EL (cell line): ENCODE measurements at places on chromosomes 16 and 17.
A peak's percentile ranks its signal among the peaks of the same experiment; 100 is the strongest.

GRCh38 chr17:60158751-60159478, 9.1 kb downstream of the CA4 start:
- no peak for DNase-seq

DNA sequence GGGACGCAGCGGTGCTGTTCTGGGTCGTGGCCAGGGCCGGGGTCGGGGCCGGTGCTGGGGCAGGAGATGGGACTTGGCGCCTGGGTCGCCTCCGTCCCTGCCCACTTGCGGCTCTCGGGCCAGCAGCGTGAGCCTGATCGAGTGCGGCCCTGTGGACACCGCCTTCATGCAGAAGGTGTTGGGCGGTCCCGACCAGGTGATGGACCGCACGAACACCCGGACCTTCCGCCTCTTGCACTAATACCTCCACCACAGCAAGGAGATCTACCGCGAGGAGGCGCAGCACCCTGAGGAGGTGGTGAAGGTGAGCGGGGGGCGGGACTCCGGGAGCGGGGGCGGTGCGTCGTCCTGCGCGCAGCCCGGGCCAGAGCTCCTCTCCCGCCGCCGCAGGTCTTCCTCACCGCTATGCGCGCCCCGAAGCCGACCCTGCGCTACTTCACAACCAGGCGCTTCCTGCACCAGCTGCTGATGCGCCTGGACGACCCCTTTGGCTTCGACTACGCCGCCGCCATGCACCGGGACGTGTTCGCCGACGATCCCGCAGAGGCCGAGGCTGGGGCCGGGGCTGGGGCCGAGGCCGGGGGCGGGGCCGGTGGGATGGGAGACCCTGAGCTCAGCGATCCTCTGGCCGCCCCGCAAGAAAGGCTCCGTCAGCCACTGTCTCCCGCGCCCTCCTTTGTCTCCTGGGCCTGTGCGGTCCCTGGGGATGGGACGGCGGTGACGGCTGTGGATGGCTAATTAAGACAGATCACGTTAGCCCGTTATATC, 4.5 kb upstream of the HSD17B1 start:
- DNase-seq: no peak

DNA sequence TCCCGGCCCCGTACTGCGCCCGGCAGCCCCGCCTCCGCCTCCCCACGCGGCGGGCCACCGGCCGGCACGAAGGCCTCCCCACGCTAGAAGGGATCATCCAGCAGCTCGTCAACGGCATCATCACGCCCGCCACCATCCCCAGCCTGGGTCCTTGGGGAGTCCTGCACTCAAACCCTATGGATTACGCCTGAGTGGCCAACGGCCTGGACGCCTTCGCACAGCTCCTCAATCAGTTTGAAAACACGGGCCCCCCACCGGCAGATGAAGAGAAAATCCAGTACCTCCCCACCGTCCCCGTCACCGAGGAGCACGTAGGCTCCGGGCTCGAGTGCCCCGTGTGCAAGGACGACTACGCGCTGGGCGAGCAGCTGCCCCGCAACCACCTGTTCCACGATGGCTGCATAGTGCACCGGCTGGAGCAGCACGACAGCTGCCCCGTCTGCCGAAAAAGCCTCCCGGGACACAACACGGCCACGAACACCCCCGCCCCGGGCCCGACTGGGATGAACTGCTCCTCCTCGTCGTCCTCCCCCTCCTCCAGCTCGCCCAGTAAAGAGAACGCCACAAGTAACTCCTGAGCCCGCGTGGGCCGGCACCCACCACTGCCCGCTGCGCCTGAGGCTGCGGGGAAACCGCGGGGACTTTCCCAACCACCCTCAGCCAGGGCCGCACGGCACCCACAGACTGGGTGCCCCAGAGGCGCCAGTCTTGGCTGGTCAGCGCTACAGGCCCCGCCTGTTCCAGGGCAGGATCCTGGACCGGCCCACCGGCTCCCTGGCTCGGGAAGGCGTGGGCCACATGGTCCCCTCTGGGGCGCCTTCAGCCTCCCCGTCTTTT, 39.0 kb upstream of the AKAP1 start:
- peak; percentile 32 for DNase-seq

DNA sequence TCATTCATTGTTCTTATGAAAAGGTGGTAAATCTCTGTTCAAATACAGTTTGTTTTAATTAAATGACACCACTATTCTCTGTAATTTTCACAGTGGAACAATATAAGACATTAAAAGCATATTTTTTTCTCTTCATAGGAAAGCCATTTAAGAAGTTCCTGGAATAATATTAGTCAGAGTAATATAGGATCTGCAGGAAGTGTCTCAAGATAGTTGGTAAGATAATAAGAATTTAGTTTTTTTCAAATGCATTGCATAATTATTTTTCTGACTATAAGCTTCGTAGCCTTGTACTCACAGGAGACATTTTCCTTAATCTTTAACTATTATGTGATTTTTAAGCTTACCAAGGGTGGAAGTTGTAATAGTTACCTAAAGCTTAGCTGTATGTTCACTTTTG, 16.9 kb downstream of the STXBP4 start:
- DNase-seq: no peak

- no peak for DNase-seq
Observed at GRCh38 chr16:54505549-54506213, 219.1 kb upstream of the IRX3 start.

DNA sequence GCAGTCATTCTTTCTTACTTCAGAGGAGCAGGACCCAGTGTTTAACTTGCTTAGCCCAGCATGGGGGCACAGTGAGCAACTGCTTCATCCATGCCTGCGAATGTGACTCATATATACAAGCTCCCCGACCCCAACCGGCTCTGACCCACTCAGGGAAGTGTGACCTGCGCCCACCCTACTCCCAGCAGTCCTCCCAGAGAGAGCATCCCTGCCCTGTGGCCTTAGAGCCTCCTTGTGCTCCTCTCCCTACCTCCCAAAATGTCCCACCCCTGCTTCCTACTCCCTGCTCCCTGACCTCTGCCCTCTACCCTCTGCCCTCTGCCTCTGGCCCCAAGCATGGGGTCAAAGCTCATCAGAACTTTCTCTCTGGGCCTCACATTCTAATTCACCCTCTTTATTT, 46.9 kb upstream of the DLX4 start:
- no peak for DNase-seq

GRCh38 chr17:76511668-76512365, 10.6 kb upstream of the RHBDF2 start:
- no peak for DNase-seq

GRCh38 chr17:76107509-76107908, 3.9 kb upstream of the EXOC7 start:
- no peak for DNase-seq

DNA sequence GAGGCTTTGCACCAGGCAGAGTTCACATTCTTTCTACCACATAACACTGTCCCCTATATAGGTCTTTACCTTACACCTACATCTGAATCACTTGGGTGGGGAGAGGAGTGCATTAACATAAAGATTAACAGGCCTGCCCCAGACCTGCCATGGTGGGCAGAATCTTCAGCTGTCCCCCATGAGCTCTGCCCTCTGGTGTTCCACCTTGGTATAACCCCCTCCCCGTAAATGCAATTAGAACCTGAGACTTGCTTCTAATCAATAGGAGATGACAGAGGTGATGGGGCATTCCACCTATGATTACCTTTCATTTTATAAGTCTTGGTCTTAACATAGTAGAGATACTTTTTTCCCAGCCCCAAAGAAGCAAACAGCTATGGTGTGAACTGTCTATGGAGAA, 20.4 kb upstream of the GRIN2A start:
- no peak for DNase-seq

- no peak for DNase-seq
Observed at GRCh38 chr17:34917381-34917780, 43.9 kb downstream of the CCT6B start.

DNA sequence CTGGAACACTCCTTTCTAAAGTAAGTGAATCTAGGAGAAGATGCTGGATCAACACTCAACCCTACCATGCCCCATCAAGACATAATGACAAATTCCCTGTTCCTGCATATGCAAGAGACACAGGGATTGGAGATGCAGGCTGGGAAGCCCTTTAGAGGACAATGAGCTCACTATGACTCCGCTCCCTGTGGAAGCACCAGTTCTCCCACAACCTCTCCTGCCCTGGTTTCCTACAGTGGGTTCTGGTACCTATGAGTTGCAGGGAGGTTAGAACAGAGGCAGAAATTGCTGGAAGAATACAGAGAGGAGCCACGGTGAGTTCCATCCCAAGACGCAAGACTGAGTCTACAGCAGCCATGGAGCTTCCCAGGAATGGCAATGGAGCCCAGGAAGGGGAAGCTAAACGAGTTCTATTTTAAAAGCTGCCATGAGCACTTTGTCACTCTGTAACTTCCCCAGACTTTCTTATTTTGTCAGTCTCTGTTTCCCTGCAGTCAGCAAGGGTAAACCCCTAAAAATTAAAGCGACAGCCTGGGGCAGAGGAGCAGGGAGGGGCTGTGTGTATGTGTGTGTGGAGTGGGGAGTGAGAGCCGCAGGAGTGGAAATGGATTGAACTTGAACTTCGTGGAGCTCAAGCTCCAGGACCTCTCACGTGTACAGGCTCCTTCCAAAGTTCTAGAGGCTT, 42.3 kb upstream of the PIK3R6 start:
- DNase-seq: no peak

GRCh38 chr16:75062976-75063346, 53.6 kb downstream of the LDHD start:
- no peak for DNase-seq

DNA sequence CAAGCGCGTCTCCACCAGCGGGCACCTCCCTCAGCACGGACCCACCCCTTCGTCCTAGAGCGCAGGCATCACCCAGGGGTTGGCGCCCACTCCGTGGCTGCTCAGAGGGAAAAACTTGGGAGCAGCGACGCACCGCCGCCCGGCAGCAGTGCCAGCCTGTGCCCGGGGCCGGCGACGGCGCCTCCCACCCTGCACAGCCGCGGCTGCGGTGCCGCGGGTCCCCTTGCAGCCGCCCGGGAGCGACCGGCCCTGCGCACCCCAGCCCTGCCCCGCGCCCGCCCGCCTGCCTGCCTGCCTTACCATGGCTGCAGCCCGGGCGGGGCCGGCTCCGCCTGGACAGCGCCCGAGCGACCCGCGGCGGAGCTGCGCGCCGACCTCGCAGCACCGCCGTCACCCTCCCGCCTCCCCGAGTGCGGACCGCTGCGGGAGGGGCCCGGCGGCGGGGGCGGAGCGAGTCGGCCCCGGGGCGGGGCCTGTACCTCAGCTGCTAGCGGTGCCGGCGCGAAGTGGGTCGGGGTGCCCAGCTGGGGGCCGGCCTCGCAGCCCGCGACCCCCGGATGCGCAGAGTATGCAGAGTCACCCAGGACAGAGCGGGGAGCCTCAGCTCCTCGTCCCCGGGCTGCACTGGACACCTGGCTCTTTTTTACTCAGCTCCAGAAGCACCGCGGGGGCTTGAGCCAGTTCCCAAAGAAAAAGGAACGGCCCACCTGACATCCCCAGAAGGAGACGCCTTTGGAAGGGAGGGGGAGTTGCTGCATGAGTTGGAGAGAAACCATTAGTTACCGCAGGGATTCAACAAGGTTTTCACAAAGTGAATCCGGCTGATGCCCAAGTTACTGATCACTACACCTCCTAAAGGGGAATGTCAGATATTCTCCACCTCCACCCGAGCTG, 17.5 kb upstream of the MTMR4 start:
- DNase-seq: peak; percentile 54

GRCh38 chr17:64622931-64623654, 39.0 kb downstream of the SMURF2 start:
- DNase-seq: peak; percentile 92

DNA sequence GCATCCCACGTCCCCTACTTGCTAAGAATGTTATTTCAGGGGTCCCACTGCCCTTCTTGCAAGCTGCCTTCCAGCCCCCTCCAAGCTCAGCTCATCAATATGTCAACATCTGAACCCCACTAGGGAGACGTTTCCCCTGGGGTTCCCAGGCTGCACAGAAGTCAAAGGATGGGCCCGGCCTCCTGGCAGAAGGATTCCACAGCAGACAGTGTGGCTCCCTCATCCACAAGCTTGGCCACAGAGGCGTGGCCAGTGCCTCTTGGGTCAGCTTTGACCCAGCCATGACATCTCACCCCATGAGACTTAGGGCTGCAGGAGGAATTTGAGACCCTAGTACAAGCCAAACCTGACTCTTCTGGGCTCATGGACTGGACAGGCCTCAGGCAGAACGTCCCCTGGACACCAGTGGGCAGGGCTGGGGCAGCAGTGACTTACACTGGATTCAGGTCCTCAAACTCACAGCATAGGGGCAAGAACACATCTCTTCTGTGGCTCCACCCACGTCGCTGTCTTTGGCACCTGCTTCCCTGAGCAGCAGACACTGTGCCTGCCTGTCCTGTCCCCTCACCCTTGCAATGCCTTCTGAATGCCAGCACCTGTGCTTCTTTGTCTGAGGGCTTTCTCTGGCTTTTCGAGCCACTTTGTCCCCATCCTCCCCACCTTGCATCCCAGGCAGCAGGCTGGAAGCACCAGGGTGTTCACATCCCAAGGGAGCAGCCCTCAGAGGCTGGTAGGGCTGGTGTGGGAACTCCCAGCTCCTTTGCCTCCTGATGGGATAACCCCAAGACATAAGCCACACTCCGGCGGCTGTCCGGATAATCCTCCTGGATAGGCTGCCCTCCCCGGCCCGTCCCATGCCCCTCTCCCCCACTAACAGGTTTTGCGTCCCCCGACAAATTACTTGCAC, 56.0 kb upstream of the ENPP7 start:
- DNase-seq: no peak

DNA sequence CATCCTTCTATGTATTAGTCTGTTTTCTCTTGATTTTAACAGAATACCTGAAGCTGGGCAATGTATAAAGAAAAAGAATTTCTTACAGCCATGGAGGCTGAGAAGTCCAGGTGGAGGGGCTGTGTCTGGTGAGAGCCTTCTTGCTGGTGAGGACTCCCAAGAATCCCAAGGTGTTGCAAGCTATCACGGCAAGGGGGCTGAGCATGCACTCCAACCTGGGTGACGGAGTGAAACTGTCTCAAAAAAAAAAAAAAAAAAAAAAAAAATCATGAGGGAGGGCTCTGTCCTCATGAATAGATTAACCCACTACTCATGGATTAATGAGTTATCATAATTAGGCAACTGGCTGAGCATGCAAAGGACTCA, 19.4 kb downstream of the NQO1 start:
- no peak for DNase-seq

DNA sequence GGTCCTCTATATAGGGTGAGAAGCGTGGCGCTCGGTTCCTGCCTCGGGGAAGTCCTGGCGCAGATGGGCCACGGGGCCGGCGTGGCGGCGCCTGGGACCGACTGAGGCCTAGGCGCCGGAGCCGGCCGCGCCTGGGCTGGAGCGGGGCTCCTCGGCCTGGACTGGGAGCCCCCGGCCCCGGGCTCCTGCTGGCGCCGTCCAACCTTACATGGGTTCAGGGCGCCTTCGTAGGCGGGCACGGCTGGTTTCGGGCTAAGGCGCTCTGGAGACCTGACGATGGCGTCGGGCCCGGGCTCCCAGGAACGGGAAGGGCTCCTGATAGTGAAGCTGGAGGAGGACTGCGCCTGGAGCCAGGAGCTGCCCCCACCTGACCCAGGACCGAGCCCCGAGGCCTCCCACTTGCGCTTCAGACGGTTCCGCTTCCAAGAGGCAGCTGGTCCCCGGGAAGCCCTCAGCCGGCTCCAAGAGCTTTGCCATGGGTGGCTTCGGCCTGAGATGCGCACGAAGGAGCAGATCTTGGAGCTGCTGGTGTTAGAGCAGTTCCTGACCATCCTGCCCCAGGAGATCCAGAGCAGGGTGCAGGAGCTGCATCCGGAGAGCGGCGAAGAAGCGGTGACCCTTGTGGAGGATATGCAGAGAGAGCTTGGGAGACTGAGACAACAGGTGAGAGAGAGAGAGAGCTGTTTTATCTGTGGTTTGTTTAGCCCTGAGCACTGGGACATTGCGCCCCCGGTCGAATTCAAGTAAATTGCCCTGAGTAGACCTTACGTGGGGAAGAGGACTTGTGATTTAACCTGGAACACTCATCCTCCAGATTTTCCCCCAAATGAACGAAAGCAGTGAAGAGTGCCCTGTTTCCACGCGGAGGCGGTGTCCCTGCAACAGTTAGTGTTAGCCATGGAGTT, 504 bp downstream of the ZNF263 start:
- DNase-seq: no peak
